ENCODE measurements at places on chromosomes 3 and 15. TPM values are rescaled to one million over a fixed set of nuclear protein-coding genes. Genes with fewer than 3 reads are reported as not detected.

A4GNT gene
- not detected for total RNA-seq

GRIP2 gene
- total RNA-seq, result 4.0 TPM

C15orf62 gene
- total RNA-seq, result not detected

PLSCR2 gene
- total RNA-seq, result not detected

SMAD6 gene
- 46.4 TPM for total RNA-seq

- DNase-seq, result no peak
Observed at GRCh38 chr3:10356461-10356981, 35.6 kb upstream of the SEC13 start.

DNA sequence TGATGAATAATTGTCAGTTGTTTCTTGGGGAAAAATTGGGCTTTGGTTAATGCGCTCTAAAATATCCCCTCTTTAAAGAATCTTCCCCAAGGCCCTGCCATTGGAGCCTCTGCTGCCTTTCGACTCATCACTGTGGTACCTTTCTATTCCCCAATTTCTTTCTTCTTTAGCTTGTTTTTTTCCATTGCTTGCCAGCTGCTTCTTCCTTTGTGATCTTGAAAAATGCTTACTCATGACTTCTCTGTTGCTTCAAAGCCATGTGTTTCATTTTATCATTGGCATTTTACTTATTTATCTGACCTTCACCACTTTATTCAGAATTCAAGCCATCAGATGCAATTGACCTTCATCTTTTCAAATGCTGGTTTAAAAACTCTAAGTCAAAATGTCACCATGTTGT lies 84.4 kb downstream of the SV2B start:
- DNase-seq, result no peak

DNA sequence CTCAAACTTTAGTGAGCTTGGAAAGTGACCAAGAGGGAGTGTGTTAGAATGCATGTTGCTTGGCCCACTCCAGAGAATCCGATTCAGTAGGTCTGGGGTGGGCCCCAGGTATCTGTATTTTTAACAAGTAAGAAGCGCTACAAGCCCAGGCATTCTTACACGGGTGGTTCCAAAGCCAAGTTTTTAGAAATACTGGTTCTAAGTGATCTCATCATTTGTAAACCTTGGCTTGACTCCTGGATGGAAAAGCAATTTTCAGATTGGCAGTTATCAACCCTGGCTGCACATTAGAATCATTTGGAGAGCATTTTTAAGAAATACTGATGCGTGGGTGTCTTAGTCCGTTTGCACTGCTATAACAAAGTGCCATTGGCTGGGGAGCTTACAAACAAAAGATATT lies 27.3 kb upstream of the ST8SIA2 start:
- DNase-seq, result no peak

GRCh38 chr3:98912448-98912847 lies 11.0 kb upstream of the DCBLD2 start:
- no peak for DNase-seq

- peak; percentile 86 for DNase-seq
Observed at GRCh38 chr15:42549032-42549491, 424 bp downstream of the HAUS2 start.

DNA sequence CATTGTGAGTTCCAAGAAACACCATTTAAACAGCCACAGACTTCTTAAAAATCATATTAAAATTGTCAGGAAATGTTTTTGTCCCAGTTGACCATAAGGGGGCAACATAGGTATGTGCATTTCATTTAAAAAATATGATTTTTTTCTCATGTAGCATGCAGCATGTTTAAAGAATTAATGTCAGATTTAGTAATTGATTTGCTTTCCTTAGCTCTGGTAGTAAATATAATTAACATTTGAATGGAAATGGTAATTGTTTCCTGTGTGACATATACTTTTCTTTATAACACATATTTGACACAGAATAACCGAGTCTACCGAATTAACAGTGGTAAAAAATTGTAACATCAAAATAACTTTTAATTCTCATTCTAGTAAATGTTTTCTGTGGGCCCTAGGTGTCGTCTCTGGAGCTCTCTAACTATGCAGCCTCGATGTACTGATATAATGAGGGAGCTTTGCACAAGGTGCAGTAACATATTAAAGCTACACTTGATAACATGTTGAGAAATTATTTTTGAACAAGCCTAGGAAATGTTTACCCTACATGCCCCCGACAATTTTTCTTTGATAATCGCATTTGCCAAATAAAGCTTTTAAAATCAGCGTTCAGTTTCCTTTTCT lies 34.9 kb downstream of the NXPE3 start:
- DNase-seq, result peak; percentile 23

GRCh38 chr3:194730365-194730764 lies 44.7 kb downstream of the FAM43A start:
- no peak for DNase-seq

GRCh38 chr15:29924750-29925149 lies 102.5 kb upstream of the TJP1 start:
- DNase-seq, result peak; percentile 91

DNA sequence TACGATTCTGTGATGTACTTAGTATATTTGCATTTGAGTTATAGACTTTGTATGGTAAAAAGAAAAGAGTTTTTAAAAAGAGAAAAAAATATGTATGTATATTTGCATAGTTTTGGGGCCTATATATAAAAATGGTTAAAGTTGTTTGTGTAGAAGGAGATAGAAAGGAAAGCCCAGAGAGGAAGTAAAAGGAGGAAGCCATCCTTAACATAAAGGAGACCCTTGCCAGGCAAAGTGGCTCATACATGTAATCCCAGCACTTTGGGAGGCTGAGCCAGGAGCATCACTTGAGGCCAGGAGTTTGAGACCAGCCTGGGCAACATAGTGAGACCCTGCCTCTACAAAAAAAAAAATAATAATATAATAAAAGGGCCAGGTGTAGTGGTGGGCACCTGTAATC lies 8.4 kb downstream of the SNAP23 start:
- no peak for DNase-seq

GRCh38 chr15:29352402-29352801 lies 82.8 kb upstream of the NSMCE3 start:
- DNase-seq, result no peak

DNA sequence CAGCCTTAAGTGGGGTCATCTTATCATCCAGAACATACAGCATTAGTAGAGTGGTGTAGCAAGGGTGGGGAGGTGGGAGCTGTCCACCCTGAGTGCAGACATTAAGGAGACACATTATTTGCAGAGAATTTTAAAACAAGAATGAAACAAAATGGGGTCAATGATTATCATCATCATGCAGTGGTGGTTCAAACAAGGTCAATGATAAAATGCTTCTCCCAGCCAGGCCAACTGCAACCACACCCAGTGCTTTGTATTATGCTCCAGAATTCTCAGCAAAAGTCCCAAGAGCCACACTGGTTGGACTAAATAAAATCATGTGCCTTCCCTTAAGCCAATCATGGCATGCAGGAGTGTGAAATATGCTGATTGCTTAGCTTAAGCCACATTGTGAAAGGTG lies 96.7 kb upstream of the FHIT start:
- no peak for DNase-seq

GRCh38 chr15:47741082-47741481 lies 23.8 kb downstream of the SEMA6D start:
- DNase-seq, result no peak

GRCh38 chr15:98723195-98723594 lies 74.9 kb downstream of the IGF1R start:
- no peak for DNase-seq
